ENCODE measurements at places on chromosomes 5 and 9.

- DNase-seq = no peak
These were observed 16.8 kb upstream of the PHF19 start for GRCh38 chr9:120893611-120894307.

GRCh38 chr9:78383130-78383529 is 86.2 kb downstream of the PSAT1 start:
- no peak for DNase-seq

- DNase-seq = no peak
These were observed 7.6 kb downstream of the TMEM174 start for GRCh38 chr5:73180566-73180965.

GRCh38 chr5:72282878-72283277 is 37.2 kb downstream of the MRPS27 start:
- DNase-seq = peak; percentile 68

- DNase-seq = no peak
These were observed 17.9 kb upstream of the DAPK1 start for GRCh38 chr9:87479801-87480201.

DNA sequence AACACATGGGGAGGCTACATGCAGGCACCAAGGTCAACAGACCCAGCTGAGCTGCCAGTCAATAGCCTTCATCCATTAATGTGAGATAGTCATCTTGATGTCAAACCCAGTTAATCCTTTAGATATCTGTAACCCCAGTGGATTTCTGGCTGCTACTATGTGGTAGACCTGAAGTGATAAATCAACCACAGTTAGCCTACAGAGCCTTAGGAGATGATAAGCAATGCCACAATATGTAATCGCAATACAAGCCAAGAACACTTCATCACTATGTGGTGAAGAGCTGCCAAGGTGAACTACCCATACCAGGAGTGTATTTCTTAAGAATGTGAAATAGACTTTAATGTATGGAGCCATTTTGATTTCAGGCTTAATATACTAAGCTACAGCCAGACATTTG is 1175.5 kb downstream of the DTWD2 start:
- DNase-seq = no peak

All from endothelial cell of umbilical vein (primary cell).